Activated naive CD8-positive, alpha-beta T cell treated with anti-CD3 and anti-CD28 coated beads for 36 hours (primary cell): ENCODE measurements at places on chromosomes 12 and 14. TPM values are rescaled to one million over a fixed set of nuclear protein-coding genes. Genes with fewer than 3 reads are reported as not detected.

GRCh38 chr14:44166611-44167010, 340.5 kb downstream of the FSCB start:
- no peak for DNase-seq

GRCh38 chr12:2288875-2289274, 236.1 kb downstream of the CACNA1C start:
- no peak for DNase-seq

NAV3 gene
- total RNA-seq = not detected

DNA sequence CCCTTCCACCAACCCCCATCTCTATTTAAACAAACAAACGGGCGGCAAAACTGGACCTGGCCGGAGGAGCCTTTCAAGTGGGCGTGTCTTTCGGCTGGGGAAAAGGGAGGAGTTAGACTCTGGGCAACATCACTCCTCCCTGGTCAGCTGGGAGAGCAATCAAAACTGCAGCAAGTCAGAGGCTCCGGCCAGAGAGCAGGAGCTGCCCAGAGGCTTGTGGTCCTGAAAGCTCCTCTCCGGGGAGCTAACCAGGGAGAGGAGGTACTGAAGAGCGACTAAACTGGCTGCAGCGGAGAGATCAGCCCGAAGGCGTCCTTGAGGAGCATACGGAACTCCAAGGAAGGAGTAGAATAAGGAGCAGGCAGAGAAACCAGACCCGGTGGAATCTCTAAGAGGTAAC, at the start of gene NEUROD4:
Gene NEUROD4, plus strand, starts transcription at position 191 of the 400 bp plus-strand sequence. CDS start 6,466 bp downstream, outside the sequence.
- peak; percentile 3 for DNase-seq

DNA sequence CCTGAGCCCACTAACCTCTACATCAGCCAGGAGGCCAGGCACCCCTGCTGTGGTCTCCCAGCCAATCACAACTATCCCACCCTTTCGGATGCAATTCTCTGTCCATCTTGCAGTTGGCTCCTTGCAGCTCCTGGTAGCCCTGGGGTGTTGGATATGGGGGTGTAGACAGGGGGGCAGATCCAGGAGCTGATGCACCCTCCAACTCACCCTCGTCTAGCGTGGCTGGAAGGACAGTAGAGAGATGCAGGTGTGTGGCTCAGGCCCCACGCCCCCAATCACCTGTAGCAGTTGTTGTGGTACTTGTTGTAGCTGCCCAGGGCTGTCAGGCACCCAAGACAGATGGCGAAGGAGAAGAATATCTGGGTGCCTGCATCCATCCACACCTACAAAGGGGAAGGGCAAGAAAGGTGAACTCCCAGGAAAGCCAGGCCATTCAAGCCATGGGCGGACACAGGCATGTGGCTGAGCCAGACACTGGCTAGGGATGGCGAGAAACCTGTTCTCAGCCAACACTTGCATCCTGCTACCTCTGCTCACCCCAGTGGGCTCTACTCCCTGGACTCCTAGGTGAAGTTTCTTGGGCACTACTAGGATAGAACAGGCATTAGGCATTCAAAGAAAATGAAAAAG, 13.4 kb upstream of the SLC6A12 start:
- no peak for DNase-seq
